Stimulated activated CD8-positive, alpha-beta memory T cell treated with anti-CD3 and anti-CD28 coated beads, Interleukin-4, amount 100 ng/mL, for 4 hours (primary cell): ENCODE measurements at places on chromosomes 5 and 9.

DNA sequence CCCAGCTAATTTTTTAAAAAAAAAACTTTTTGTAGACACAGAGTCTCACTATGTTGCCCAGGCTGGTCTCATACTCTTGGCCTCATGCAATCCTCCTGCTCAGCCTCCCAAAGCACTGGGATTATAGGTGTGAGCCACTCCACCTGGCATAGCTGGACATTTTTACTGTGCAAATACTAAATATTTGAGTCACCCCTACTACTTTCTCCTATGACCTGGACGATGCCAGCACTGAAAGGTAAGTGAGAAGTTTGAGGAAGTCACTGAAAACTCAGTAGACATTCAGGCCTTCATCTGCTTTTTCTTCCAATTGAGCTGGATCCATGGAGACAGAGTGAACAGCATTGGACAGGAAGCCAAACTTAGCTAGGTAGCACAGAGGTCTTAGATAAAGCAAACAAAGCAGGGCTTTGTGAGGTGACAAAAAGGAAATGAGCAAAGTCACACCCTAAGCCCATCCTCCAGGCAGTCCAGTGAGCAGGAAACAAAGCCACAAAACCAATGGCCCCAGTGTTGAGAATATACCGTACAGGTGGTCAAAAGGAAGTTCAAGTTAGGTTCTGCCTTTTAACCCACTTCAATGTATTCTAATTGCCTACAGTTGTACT, 192.6 kb upstream of the RASA1 start:
- DNase-seq: no peak

DNA sequence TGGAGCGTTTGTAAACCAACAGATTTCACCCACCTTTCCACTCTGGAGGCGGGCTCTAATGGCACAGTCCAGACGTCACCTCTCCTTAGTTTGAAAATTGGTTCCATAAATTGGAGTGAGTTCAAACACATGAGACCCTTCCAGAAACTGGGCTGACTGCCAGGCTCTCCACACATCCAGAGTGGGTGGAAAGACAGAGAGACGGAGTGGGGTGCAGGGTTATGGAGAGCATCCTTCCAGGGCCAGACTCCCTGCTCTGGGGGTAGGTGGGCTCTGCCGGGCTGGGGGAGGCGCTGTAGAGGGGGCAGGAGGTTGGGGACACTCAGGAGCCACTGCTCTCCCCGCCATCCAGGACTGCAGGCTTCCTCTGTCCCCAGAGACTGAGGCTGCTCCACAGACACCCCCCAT, 104.7 kb upstream of the PHYKPL start:
- no peak for DNase-seq

GRCh38 chr5:141494761-141495452, 6.0 kb downstream of the PCDHGC5 start:
- DNase-seq: no peak

GRCh38 chr5:120368923-120369715, 95.0 kb upstream of the PRR16 start:
- DNase-seq: no peak

DNA sequence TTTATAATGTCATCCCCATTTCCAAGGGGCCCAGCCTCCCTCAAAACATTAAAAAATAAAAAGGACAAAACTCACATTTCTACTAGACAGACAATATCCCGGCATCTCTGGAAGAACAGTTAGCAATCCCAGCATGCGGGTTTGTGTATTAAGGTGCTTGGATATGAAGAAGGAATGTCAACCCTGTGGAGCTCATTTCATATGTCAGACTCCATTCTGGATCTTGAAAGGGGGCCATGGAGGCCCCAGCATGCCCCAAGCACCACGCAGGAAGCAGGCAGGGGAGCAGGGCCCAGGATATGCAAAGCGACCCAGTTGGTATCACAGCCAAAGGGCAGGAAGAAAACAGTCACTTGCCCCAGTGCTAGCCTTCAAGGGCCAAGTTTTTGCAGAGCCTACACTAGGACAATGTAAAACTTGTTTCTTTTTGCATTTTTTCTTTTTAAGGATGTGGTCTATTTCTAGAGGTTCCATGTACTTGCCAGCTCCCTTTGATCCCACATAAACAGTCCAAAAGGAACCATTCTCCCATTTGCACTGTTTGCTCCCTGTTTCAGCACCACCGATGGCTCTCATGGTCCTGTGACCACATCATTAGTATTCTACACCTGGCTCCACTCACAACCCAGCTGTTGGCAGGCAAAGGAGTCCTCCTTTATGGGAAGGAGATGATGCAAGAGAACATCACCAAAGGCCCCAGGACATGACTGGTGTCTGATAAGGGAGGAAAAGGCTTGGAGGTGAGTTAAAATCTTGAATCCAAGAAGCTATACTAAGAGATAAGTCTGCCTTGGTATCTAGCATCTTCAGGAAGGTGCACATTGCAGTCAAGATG, 58.3 kb downstream of the FGF1 start:
- no peak for DNase-seq

DNA sequence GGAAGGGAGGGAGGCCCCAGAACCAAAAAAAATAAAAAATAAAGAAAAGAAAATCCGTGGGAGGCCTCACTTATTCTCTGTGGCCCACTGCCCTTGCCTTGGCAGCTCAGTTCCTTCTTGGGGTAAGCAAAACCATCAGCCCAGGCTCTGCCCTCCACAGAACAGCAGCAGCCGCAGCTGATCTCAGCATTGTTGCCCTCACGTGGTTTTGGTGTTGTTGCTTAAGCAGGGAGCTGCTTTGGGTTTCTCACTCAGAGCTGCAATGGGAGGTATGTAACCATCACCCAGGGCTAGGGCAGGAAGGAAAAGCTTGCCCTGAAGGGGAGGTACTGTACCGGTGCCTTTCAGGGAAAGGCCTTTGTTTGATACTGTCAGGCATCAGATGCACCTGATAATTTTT, 374.7 kb upstream of the WWC1 start:
- DNase-seq: no peak

DNA sequence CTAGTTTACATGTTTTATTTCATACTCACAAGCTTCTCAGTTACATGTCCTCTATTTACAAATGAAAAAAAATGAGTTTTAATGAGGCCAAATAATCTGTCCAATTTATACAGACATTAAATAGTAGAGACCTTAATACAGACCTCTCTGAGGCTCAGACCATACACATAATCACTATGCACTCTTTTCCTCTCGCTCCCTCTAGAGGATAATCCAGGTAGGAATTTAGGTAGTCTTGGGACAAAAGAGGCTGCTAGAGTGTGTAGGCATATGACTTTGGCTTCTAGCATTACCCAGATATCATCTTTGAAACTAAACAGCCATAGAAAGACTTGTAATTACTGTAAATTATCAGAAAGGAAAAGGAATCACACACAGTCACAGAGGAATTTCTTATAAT, 444.7 kb downstream of the HINT1 start:
- DNase-seq: no peak

DNA sequence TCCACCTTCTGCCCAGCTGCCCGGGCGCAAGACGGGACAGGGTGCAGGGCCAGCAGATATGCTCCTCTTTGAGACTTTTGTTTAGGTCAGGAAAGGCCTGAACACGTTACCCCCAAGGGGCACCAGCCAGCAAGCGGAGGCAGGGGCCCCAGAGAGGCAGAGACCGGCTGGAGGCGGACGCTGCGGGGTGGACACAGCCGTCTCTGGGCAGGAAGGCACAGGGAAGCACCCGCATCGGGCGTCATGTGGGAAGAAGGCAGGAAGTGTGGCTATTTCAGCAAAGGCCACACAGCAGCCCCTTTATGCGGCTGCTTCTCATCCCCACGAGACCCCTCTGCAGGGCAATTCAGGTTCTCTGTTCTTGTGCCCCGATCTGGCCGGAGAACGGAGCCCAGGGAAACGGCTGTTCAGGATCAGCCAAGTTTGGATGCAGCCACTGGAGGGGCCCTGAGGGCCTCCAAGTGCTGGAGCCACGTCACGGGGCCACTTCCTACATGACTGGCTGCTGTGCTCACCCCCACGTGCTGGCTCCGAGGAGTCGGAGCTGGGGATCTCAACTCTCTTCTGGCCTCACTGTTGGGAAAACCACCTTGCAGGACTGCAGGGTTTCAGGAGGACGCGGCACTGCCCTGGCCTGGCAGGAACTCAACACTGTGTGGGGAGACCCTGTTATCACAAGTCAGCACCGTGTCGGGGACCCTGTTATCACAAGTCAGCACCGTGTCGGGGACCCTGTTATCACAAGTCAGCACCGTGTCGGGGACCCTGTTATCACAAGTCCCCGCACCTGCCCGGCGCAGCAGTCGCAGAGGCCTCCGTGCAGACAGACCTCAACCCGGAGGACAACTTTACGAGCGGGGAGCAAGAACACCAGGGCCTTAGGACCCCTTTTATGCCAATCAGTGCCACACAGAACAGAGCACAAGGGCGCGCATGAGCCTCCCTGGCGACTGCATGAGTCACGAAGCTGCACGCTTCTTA, 44.4 kb downstream of the SLC12A7 start:
- DNase-seq: no peak

DNA sequence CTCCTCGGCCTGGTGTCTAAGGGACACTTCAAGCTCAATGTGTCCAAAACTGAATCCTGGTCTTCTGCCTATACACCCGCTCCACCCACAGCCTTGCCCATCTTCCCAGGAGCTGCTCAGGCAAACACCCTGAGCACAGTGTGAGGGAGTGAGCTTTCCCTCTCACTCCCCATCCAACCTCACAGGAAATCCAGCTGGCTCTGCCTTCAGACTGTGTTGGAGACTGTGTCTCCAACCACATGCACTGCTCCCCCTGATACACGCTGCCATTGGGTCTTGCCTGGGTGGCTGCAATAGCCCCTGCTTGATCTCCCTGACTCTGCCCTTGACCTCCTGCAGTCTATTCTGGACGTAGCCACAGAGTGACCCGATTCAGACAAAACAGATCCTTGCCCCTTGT, 319.5 kb upstream of the MSX2 start:
- no peak for DNase-seq

GRCh38 chr5:167814828-167815227, 476.6 kb upstream of the WWC1 start:
- DNase-seq: no peak

GRCh38 chr9:61665330-61665751, 475.5 kb downstream of the SPATA31A7 start:
- no peak for DNase-seq

GRCh38 chr9:95003689-95004410, 277.4 kb downstream of the AOPEP start:
- no peak for DNase-seq

- no peak for DNase-seq
Measured at GRCh38 chr5:84724683-84725082, 340.0 kb upstream of the EDIL3 start.

DNA sequence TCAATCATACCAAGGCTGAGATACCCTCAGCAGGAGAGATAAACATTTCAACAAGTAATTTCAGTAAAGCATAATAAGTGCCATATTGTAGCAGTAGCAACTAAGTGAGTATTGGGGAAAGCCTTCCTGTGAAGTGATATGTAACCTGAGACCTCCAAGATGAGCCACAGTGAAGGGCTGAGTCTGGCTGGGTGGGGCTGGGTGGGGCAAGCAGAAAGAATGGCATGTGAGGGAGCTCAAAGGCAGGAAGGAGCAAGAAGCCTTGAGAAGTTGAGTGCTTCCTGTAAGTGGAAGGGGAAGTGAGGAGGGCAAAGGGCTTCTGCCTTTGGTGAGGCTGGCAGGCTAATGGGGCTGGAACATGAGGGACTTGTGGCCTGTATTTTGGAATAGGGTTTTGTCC, 19.7 kb upstream of the ASTN2 start:
- DNase-seq: no peak

DNA sequence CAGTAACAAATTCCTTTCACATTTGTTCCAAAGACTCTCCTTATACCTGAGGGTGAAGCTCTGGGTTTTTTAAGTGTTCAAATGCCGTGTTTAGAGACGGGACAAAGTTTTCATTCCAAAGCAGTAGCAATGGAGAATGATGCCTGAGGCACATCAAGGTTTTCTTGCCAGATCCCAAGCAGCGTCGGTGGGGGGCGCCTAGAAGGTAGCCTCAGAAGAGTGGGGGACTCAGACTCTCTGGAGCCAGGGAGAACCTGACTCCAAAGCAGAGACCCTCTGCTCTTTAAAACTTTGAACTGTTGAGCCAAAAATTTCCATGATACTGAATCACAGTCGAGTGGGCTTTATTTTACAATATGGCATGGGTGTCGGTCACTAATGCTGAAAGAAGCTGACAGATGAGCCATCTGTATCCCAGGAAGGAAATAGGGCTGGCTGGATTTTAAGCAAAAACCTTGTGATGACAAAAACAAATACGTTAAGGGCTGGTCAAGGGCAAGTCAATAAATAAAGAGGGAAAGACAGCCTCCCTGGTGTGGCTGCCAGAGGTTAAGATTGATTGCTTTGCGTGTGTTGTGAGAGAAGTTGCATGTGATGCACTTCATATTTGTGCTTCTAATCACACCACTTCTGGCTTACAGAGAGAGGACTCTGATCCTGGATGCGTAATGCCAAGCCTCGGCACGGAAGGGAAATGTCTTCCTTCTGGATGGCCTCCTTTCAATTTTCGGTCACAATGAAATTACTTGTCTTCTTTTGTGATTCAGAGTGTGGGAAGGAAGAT, 161.1 kb upstream of the EFNA5 start:
- no peak for DNase-seq

DNA sequence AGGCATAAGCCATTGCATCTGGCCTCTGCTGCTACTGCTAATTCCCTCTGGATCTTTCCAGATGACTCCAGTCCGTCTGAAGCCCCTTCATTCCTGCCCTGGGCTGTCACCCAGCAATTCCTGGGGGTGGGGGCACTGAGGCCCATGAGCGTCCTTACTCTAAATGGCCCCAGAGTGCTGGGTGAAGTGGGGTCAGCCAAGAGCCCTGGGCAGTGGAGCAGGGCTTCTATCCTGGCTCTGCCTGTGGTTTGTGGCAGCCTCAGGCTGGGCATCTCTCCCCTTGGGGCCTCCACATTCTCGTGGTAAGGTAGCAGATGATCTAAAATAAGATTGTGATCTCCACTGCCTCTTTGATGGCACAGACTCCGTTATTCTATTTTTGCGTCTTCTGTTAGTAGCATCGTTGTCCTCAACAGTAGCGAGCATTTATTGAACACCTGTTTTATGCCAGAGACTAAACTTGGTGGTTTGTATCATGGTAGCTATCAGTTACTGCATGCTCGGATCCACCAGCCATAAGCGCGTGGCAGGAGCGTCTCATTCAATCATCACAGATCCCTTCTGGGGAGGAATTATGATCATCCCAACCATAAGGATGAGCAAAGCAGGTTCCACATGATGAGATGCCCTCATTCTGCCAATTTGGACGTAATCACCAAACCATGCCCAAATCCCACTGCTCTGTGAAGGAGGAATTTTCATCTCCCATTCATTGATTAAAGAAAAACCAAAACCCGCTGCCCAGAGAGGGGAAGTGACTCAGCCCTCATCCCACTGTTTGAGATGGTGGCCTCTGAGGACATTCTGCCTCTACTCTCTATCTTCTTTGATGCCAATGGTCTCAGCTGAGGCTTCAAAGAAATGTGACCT, 21.9 kb upstream of the DUSP1 start:
- DNase-seq: no peak
